ENCODE measurements at places on chromosomes 4 and X. TPM values are rescaled to one million over a fixed set of nuclear protein-coding genes. Genes with fewer than 3 reads are reported as not detected.

GRCh38 chrX:40094041-40094899, 3.5 kb downstream of the BCOR start:
- peak; percentile 37 for DNase-seq

SOD3 gene
- total RNA-seq = not detected

OPRPN gene
- total RNA-seq = not detected

- DNase-seq = no peak
These were observed 173.0 kb downstream of the ANK2 start for GRCh38 chr4:113222471-113222870.

GPR101 gene
- not detected for total RNA-seq

XG gene
- total RNA-seq = under 0.01 TPM

GRCh38 chr4:52748432-52748831, 2.8 kb downstream of the ERVMER34-1 start:
- DNase-seq = no peak

NLGN3 gene
- total RNA-seq = 0.13 TPM

DNA sequence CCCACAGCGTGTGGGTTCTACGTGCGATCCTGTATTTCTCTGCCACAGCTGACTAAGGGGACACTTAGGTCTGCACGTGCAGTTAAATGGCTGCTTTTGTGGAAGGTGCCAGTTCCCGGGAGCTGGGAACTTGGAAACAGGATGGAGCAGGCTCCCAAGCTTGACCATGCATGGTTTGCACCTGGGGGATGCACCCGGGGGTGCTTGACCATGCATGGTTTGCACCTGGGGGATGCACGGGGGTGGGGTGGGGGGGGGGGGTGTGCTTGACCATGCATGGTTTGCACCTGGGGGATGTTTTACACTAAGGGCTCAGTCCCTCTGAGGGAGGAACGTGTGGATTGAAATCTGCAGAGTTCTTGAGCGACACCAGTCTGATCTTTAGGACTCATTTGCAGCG, 5.7 kb downstream of the WFS1 start:
- no peak for DNase-seq

SSX3 gene
- total RNA-seq = not detected

RHOXF2B gene
- not detected for total RNA-seq

- DNase-seq = no peak
These were observed 17.8 kb downstream of the FLNA start for GRCh38 chrX:154356596-154356995.

- DNase-seq = no peak
These were observed 83.4 kb downstream of the MSN start for GRCh38 chrX:65750674-65751469.

DNA sequence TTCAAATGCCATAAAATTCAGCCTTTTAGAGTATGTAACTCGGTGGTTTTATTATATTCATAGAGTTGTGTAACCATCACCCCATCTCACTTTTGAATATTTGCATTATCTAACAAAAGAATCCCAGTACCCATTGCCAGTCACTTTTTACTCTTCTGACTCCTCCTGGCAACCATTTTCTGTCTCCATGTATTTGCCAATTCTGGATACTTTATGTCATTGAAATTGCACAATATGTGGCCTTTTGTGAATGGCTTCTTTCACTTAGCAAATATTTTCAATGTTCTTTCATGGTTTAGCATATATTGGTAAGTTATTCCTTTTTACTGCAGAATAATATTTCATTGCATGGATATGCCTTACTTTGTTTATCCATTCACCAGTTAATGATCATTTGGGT, 79.9 kb downstream of the SLIT2 start:
- DNase-seq = no peak

DNA sequence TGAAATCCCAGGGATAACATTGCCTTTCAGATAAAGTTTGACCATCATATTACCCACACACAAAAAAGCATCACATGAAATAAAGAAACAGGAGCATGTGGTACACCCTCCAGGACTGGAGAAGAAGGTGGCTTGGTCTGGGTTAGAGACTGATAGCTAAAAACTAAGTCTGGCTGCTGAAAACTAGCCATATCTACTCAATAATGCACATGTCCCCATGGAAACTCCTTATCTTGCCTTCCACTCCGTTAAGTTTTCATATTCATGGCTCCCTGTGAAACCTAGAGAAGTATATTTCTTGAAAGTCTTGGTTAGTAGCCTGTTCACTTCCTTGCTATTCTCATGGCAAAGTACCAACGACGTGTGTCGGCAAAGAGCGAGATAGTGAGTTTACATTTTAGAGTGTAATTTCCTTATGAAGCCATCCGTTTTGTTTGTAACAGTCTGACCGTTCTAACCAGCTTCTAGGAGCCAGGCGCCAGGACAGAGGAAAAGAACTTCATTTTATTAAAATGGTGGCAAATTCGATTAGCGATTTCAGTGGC, 6.7 kb upstream of the DCTD start:
- DNase-seq = no peak

GRCh38 chr4:85967872-85968271, 392.0 kb downstream of the MAPK10 start:
- DNase-seq = no peak

DNA sequence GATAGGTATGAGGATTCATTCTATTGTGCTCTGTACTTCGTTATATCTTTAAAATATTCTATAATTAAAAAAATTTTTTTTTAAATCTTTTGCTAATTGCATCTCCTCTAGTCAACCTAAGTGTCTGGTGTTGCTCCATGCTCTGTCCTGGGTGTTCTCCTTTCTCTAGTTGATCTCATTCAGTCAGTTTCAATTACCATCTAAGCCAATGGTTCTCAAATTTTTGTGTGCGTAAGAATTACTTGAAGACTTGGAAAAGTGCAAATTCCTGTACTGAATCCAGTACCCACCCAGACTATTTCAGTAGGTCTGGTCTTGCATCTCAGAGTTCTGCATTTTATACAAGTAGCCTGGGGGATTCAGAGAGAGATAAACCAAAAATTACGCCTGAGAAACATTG, 6.7 kb downstream of the TMPRSS11D start:
- DNase-seq = no peak

- no peak for DNase-seq
These were observed 497.2 kb downstream of the RAPGEF2 start for GRCh38 chr4:159600061-159600460.

- no peak for DNase-seq
These were observed 4.1 kb downstream of the MSANTD1 start for GRCh38 chr4:3252831-3253641.

UCP1 gene
- not detected for total RNA-seq

UGT2B10 gene
- not detected for total RNA-seq

SLIT2 gene
- total RNA-seq = 0.13 TPM

DNA sequence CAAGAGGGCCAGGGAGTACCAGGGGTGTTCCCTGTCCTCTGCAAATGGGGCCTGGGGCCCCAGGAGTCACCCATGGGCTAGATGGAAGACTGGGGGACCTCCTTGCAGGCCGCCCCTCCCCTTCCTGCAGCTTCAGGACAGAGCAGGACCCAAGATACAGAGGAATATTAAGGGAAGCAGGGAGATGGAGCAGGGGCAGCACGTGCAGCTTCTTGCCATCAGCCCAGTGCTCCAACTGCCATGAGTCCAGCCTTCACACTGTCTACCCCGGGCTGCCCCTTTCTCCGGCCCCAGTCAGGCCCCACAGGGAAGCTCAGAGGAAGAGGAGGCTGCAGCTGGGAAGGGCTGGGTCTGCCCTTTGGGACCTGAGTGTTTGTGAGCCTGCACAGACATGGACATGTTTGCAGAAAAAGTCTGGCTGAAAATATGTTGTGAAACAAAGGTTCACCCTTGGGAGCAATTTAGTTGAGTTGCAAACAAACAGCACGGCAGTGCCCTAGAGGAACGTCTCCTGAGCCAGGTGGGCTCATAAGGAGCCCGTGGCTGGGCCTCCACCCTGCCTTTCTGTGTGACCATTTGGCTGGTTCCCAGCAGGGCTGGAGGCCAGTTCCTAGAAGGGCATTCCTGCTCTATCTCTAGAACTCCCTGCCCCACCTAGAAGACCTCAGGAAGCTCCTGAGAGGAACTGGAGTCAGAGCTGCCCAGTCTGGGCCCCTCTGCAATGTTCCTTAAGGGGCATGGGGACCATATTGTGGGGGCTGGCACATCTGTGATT, 8.9 kb downstream of the FATE1 start:
- no peak for DNase-seq

GRCh38 chr4:56986192-56986591, 7.5 kb downstream of the POLR2B start:
- DNase-seq = no peak

TMPRSS11D gene
- 0.13 TPM for total RNA-seq

DNA sequence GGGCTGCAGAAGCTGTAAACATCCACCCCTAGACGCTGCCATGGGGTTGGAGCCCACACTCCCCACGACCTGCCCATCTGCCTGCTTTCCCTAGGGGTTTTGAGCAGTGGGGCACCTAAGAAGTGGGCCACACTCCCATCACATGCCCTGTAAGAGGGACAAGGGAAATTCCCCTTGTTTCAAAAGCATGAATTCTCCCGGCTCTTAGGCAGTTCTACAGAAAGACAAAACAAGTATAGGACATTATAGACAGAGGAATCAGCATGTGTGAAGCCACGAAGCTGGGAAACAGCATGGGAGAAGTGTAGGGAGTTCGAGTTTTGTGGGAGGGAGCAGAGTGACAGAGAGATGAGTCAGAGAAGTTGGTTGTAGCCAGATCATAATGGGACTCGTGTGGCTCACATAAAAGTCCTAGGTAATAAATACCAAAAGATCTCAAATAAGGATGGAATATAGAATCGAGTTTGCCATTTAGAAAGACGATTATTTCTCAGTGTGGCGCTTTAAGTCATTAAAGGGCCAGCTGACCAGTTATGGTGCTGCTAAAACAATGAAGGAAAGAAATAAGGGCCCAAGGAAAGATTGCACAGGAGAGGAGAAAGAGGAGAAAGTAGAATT, 23.9 kb downstream of the APOO start:
- no peak for DNase-seq

TRIM61 gene
- not detected for total RNA-seq

NEUROG2 gene
- not detected for total RNA-seq

GRCh38 chr4:88006956-88007303, 505 bp upstream of the PKD2 start:
- no peak for DNase-seq

- no peak for DNase-seq
These were observed 178.2 kb downstream of the RTL9 start for GRCh38 chrX:110536816-110537215.

RPS6KA6 gene
- 0.63 TPM for total RNA-seq

- DNase-seq = no peak
These were observed 208.8 kb upstream of the VEGFC start for GRCh38 chr4:177001271-177002175.

Data from dermis microvascular lymphatic vessel endothelial cell (primary cell).